ENCODE measurements at places on chromosomes 13 and 19.

- no peak for DNase-seq
These were observed 1.8 kb downstream of the MBNL2 start for GRCh38 chr13:97223711-97224541.

DNA sequence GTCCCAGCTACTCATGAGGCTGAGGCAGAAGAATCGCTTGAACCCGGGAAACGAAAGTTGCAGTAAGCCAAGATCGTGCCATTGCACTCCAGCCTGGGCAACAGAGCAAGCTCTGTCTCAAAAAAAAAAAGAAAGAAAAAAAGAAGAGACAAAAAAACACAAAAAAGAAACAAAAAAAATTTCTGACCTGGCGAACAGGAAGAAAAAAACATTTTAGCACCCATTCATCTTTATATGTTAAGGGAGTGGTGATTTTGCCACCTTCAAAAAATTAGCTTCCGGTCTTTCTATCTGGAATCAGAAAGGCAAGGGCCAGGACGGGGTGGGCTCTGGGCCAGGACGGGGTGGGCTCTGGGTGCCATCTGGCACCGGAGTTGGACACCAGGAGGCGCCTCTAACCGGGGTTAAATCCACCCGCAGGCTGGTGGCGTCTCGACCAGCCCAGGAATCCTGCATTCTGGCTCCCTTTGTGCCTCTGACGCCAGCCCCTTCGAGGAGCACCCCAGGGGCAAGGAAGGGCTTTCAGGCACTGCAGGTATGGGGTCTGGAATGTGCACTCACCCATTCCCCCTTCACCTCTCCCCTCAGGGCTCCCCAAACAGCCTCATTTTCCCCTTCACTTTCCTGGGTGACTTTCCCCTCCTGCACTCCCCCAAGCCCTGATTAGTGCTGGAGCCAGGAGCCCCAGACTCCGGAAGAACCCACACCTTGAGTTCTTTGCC is 10.4 kb upstream of the ZSWIM4 start:
- DNase-seq = peak; percentile 45

DNA sequence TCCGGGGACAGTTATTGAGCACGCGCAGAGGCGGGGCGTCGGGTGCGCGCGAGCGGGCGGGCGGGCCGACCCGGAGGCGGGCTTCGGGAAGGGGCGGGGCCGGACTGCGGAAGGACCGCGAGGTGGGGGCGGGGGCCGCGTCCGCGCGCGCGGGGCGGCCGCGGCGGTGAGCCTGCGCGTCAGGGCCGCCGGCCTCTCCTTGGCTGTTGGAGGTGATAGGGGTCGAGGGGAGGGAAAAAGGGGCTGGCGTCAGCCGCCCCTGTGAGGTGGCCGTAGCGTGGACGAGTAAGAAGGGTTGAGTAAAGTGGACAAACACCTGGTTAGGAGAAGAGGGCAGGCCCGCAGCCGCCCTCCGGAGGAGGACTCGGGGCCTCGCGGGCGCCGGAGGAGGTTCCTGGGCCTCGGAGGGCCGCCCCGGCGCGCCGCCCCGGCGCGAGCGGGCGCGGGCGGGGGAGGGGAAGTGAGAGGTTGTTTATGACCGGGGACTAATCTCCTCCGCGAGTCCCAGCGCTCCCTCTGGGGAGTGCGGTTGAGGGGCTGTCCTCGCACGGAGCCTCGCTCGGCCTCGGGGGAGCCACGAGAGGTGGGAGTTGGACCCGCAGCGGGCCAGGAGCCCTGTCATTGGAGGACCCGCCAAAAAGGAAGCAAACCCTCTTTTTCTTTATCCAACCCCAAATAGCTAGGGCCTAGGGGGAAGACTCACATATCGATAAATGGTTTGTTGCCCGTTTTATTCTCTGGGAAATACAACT is 547 bp upstream of the INTS6 start:
- DNase-seq = peak; percentile 55

DNA sequence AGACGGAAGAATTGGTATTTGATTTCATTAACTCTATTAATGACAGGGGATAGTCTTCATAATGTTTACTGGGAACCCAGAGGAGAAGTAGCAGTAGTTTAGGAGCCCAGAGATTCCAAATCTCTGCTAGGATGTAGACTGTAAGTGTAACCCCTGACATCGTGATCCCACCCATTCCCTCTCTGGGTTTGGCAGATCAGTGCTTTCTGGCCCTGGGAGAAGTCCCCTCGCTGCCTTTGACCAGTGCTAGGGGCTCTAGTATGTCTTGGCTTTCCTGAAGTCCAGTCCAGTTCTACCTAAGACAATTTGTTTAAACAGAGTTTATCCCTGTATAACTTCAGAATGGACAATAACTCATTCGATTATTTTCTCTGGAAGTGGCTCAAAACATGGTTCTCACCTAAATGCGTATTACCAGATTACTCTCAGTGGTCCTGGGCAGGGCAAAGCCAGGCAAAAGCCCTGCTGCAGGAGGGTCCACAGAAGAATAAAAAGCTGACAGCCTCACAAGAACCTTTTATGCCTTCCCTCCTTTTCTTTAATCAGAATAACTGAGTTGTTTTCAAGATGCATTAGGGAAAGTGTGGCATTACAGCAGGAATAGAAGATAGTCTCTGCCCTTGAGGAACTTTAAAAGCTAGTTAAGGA is 11.8 kb downstream of the KLF5 start:
- no peak for DNase-seq

DNA sequence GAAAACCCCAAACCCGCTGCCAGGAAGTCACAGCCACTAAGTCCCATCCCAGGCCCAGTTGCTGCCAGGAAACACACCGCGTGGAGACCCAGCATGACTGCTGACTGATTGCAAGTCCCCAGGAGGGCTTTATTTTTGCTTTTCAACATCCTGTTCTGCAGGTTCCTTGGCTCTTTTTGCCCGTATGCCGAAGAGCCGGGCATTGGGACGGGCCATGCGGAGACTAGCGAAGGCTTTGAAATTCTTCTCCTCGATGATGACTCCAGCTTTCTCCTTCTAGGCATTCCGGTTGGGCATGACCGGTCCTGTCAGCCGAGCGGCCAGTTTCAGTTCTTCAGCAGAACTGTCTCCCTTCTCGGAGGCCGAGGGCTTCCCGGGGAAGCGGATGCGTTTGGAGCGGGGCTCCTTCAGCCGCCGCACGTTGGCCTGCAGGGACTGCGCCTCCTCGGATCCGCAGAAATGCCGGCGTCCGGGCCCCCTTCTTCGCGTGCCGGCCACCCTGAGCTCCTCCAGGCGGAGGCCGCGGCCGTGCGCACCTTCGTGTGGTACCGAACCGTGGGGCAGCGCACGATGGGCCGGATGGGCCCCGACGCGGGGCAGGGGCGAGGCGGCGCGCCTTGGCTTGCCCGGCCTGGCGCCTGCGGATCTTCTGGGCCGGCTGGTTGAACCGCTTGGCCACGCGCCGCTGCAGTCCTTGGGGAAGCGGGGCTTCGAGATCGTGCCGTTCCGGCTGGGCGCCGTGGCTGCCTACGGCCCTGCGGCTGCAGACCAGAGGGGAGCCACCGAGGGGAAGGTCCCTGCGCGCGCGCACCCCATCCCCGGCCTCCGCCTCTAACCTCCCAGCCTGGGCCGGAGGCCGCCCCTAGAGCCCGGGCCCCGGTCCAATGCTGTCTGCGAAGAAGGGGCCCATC is 15.2 kb downstream of the ZSCAN5C start:
- DNase-seq = no peak

- DNase-seq = no peak
These were observed 12.4 kb downstream of the CHAF1A start for GRCh38 chr19:4414800-4415321.

DNA sequence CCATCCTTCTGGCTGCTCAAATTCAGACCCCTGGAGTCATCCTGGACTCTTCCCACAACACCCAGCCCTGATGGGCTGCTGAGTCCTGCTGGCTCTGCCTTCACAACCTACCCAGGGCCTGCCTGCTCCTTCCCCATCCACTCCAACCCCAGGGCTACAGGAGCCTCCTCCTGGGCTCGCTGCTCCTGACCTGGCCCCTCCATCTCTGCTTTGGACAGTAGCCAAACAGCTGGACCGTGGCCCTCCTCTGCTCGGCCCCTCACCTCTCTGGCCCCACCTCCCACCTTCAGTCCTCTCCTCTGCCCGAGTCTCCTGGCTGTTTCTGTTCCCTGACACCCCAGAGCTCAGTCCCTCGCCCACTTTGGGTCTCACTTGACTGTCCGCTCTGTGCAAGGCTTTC is 66.7 kb downstream of the CEBPG start:
- no peak for DNase-seq

- no peak for DNase-seq
These were observed 160.5 kb downstream of the LACC1 start for GRCh38 chr13:44040070-44040817.

- no peak for DNase-seq
These were observed 1.7 kb upstream of the SERTAD3 start for GRCh38 chr19:40445780-40446262.

GRCh38 chr19:45834970-45835369 is 19.9 kb upstream of the RSPH6A start:
- DNase-seq = no peak

DNA sequence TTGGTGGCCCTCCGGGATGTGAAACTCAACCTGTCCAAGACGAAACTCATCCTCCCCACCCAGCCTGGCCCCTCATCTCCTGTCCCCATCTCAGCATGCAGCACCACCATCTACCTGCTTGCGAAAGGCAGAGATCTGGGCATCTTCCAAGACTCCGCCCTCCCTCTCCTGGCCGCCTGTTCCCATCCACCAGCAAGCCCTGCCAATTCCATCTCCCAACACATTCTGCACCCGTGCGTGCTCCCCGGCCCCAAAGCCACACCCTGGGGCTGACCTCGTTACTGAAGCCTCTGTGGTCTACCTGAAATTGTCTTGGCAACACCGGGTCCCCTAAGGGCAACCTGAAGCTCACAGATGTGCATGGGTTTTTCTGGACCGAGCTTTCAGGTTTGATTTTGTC is 13.2 kb upstream of the CAMSAP3 start:
- DNase-seq = no peak

- DNase-seq = no peak
These were observed 4.2 kb upstream of the OR7A17 start for GRCh38 chr19:14889994-14890642.

GRCh38 chr13:26541678-26542568 is 15.6 kb upstream of the WASF3 start:
- DNase-seq = no peak

- no peak for DNase-seq
These were observed 325.9 kb downstream of the KLF12 start for GRCh38 chr13:73808318-73808717.

Data from stimulated activated CD8-positive, alpha-beta memory T cell treated with anti-CD3 and anti-CD28 coated beads, Interleukin-7, amount 100 ng/mL, for 24 hours (primary cell).